ENCODE measurements at places on chromosomes 7 and 10.

DNA sequence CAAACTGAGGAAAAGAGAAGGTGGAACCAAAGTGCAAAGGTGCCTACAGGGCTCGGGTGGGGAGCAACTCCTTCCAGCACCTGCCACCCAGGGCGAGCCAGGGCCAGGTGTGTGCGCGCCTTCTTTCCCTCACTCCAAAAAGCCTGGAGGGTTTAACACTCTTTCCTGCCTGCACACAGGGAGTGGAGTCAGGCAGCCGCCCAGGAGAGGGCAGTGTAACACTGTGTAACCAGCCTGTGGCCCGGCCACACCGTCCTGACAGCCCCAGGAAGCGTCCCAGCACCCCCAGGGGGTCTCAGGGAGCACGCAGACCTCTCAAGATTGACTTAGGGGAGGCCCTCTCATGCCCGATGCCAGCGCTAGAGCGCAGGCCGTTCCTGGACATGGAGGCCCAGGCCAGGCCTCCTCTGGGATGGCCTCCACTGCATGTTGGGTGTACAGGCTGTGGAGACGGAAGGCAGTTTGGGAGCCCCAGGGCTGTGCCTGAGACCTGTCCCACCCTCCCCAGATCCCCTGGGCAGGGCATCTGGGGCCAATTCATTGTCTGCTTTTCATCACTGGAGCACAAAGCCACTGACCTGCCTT, 13.4 kb downstream of the BRI3 start:
- DNase-seq, result no peak

DNA sequence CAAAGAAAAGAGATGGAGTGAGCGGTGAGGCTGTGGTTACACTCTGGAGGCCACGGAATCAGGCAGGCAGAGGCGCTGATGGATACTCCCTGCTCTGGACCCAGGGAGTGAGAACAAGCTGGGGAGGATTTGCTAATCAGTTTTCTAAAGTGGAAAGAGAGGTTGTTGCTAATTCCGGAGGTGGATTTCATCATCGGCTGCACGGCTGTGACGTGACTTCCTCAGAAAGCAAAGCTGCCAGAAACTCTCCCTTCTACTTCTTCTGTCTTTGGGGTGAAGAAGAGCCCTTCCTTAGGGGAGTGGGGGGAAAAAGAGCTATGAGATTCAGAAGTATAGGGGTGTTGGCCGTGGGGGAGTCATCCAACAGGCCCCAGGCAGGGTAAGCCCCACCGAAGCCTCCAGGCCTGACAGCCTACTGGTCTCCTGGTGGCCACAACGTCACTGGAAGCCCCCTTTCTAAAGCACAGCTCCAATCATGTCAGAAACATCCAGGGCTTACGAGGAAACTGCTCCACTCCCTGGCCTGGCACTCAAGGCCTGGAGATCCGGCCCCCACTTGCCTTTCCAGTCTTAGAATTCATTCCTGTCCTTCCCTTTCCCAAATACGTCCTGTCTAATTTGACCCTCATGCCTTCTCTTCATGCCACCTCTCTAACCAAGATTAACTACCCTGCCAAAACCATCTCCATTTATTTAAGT, 114.5 kb downstream of the HIP1 start:
- DNase-seq, result no peak

- no peak for DNase-seq
Observed at GRCh38 chr7:116940689-116941370, 12.5 kb upstream of the ST7 start.

DNA sequence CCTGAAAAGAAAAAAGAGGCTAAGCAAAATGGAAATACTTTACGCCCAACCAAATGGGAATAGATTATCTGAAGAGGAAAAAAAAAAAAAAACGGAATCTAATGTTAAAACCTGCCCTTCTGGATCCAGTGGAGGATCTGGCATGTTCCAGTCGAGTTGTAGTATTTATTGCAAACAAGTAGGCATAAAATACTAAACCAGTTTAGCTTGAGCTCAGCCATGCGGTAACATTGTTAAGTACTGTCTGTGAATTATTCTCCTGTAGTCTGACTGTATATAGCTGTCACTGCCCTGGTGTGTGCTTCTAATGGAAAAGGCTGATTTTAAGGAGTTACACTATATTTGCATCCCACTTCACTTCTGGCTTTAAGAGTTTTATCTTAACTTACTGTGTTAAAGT, 40.3 kb downstream of the CELF2 start:
- DNase-seq, result no peak

DNA sequence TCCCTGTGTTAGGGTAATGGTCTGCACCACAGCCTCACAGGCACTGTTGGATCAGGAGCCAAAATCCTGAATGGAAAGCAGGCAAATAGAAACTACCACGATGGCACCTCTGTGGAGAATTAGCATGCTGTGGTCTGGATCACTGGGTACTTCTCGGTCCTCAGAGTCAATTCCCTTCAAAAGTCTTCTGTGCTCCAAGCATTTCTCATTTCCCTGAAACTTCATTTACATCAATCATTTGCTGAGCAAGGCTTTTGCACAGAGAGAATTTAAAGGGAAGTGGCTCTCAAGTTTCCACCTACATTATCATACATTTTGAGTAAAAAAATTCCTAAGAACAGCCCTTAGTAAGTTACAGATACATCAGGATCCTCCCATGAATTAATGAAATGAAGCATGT, 293.9 kb upstream of the NPSR1 start:
- DNase-seq, result no peak

DNA sequence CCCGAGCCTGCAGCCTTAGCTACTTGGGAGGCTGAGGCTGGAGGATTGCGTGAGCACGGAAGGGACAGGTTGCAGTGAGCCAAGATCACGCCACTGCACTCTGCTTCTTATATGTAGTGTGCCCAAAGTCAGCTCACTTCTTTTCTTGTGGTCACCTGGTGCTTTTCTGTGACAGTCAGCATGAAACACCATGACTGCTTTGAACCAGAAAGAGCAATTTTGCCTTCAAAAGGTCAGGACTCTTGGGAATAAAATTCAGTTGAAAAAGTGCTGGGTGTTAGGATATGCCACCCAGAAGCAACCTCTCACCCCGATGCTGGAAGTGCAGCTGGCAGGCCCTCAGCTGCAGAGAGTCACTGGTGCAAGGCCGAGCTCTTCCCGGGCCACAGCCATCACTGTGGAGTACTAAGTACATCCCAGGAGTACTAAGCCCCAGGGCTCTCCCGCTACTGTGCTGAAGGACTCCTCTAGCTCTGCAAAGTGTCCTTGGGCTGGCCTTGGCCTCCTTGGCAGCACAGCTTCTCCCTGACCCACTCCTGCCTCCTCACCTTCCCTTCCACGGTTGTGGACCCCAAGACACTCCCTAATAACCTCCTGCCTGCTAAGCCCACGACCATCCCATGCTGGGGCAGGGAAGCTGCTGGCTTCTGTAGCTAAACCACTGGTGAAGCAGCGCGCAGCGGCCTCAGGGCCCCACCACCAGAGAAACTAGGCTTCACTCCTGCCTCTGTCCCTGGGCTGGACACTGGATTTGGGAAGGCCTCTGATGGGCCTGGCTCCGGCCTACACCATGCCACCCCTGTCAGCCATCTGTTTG, 17.6 kb upstream of the GDI2 start:
- no peak for DNase-seq

- no peak for DNase-seq
Observed at GRCh38 chr7:1359681-1360485, 99.4 kb downstream of the MICALL2 start.

DNA sequence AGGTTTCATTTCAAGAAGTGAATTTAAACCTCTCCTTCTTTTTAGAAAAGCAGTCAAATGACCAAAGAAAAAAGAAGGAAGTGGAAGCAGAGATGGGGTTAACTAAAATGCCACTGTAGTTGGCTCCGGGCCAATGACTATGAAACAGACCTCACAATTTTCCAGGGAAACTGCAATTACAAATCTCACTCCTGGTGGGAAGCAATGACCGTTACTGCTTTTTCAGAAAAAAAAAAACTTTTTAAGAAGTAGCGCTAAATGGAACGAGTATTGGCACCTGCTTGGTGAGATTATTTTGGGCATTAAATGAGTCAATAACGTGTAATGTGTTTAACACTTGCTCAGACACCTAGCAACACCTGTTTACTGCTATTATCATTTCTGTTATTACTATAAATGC, 1.2 kb downstream of the SFRP4 start:
- no peak for DNase-seq

DNA sequence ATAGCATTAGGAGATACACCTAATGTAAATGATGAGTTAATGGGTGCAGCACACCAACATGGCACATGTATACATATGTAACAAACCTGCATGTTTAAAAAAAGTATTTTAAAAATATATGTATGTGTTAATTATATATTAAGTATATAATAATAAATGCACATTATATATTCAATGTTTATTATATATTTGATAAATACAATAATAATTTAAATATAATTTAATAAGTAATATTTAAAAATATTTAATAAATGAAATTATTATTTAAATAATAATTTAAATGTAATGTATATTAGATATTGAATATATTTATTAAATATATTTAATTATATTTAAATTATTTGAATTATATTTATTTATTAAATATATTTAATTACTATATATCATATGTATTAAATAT, 661.3 kb upstream of the COBL start:
- DNase-seq, result no peak

DNA sequence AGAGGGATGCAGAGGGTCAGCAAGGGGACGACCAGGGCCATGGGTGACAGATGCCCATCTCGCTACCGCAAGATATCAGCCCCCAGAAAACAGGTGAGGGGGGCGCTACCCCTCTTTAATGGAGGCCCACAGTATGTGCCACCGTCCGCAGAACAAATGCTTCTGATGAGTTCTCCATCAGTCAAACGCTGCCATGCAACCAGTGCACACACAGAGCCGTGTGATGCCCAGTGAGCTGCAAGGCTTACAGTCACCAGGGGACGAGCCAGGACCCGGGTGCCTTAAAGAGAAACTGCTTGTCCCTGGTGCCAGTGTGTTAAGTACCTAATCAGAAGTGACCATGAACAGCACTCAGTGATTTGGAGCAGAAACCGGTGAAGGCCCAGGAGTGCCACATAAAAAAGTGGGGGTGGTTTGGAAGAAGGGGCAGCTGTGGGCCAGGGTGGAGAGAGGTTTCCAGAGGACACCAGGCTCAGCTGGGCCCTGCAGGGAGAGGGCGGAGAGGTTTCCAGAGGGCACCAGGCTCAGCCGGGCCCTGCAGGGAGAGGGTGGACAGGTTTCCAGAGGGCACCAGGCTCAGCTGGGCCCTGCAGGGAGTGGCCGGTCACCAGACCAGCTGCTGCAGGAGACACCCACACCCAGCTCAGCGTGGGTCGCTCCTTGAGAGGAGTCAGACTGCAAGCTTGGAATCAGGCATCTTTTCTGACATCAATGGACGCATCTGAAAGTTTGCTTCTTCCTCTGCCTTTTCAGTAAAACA, 50.9 kb downstream of the TCERG1L start:
- no peak for DNase-seq

- DNase-seq, result no peak
Observed at GRCh38 chr7:157671358-157672255, 334.8 kb downstream of the DNAJB6 start.

- DNase-seq, result no peak
Observed at GRCh38 chr7:91034459-91035368, 229.5 kb upstream of the FZD1 start.

- DNase-seq, result no peak
Observed at GRCh38 chr7:1531979-1532455, 1.5 kb downstream of the MAFK start.

DNA sequence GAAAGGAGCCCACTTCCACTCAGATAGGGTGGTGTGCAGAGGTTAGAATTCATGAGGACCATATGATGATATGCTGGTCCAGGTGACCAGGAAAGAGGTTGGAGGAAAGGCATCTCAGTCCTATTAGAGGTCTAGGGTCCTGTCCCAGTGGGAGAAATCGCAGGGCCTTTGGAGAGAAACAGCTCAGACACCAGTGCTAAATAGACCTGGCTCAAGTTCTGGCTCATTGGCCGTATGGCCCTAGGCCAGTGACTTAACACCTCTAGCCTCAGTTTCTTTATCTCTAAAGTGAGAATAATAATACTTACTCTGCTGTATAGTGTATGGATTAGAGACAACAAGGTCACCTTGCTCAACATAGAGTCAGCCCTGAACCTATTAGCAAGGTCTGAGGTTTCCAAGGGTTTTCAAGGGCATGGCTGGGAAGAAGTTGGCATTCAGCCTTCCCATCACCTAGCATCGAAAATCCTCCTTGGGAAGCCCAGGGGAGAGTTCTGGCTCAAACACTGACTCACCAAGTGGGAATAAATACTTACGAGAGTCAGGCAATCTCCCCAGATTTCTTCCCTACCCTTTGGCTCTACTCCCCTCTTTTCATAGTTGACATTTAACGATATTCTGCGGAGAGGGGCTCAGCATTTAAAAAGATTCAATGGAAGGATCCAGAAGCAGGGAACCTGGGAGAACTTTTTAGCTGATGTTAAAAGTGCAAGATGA, 473.1 kb upstream of the PODXL start:
- DNase-seq, result no peak

GRCh38 chr10:30996481-30997005, 35.1 kb downstream of the ZNF438 start:
- no peak for DNase-seq

DNA sequence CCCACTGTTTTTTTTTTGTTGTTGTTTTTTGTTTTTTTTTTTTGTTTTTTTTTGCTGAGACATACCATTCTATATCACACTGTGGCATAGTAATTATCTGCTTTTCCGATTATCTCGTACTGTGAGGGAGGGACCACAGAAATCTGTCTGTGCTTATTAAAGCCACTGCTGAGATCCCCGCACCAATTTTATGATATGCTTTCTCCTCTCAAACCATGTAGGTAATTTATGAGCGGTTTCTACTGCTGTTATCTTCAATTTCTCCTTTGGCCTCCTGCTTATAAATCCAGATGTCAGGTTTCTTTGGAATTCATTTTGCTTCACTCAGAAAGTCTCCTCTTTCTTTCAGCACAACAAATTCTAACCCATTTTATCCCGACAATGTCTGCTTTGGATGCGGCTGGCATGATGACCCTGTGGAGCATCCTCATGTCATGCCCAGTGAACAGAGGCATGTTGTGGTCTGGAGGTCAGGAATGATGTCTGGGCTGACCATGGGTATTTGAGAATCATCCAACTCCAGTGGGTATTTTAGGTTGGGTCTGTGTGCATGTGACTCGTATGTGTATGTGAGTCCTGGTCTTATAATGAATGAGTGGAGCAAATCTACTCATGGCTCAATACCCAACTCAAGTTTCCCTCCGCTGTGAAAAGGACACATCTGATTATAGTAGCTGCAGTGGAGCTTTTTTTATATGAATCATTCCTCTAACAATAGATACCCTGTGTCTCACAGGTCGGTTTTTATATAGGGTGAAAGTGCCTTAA, 213.4 kb downstream of the GALNT17 start:
- DNase-seq, result no peak

DNA sequence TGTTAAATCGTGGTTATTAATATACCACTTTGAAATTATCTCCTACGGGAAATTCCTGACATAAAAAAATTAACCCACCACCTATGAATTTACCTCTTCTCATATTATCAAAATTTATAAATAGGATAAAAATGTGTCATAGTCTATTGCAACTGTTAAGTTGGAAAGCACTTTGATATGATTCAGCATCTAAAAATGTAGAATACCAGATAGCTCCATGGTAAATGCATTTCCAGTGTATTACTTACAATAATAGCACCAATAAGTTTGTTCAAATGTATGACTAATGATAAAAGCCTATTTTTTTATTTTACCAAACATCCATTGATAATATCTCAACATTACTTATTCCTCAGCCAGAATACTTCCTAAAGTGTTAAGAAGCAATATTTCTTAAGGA, 13.6 kb upstream of the KCND2 start:
- no peak for DNase-seq

- no peak for DNase-seq
Observed at GRCh38 chr7:26153823-26154783, 2.1 kb downstream of the NFE2L3 start.

All from stimulated activated CD4-positive, alpha-beta T cell treated with anti-CD3 and anti-CD28 coated beads, Interleukin-15, amount 100 ng/mL, for 1 hour (primary cell).